Amygdala (tissue), 56 donors: ENCODE measurements at places on chromosomes 1 and 21.
A peak's percentile ranks its signal among the peaks of the same experiment; 100 is the strongest.

GRCh38 chr1:5755552-5756125, 236.6 kb downstream of the NPHP4 start:
- DNase-seq = no peak

DNA sequence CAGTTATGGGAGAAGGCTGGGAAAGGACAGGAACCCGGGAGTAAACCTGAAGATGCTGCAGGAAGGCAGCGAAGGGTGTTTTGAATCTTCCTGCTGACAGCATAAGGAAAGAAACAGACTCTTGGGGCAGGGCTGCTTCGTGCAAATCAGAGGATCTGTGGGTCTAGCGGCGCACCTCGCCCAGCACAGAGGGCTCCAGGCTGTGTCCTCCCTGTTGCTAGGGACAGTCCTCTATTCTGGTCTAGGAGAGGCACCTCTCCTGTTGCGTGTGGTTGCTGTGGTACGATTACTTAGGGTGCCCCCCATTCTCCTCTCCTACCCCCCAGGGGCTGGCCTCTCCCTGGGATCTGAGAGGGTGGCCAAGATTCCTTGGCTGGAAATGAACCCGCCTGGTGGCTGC, 11.4 kb downstream of the C2CD2 start:
- no peak for DNase-seq

DNA sequence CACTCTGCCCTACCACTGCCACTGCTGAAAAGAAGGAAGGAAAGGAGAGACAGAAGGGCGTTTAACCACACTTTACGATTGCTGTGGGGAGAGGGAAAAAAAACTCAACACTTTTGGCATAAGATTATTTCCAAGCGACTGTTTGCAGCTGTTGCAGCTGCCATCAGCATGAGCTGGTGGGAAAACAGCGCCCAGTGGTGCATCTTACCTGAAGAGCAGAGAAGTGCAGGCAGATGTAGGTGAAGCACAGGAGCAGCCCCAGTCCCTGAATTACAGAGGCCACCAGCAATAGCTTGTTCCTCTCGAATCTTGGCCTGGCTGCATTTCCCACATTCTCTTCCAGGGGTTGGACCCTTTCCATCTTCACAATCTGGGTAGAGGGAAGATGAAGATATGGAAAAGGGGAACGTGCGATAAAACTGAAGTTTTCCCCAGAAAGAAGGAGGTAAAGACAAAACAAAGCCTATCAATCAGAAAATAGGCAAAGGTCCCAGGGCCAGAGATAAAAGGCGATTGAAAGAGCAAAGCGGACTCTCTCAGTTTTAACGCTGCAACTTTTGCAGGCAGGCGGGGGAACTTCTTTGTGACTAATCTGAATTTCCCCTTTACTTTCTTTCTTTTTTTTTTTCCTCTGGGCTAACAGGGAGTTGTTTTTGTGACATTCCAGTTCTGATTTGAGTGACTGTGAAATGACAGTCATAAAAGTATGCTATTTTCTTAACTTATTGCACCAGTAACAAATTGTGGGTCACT, at the start of gene TNFSF4:
TSS of gene TNFSF4 (minus strand) at position 516 of the 753 bp plus-strand sequence. CDS start at position 361, 155 bp downstream.
- no peak for DNase-seq

- no peak for DNase-seq
Observed at GRCh38 chr1:37726751-37727585, 34.7 kb downstream of the CDCA8 start.

- no peak for DNase-seq
Observed at GRCh38 chr1:50920409-50920808, 39.7 kb downstream of the FAF1 start.

- DNase-seq = no peak
Observed at GRCh38 chr1:212700892-212701819, 1.5 kb upstream of the BATF3 start.

GRCh38 chr1:156497743-156498431, 2.7 kb downstream of the MEF2D start:
- DNase-seq = peak; percentile 32

DNA sequence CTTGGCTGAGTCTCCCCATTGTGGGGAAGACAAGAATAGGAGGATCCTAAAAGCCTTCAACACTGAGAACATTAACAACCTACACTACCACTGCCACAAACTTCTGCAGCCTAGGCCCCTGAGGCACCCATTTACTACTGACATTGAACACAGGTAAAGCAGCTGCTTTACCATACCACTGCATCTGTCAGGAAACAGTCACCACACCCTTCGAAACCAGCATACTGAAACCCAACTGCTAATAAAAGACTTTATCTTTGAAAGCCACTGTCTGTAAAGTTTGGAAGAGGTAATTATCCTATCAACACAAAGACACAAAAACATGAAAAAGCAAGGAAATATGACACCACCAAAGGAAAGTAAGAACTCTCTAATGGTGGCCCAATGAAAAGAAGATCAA, 7.4 kb downstream of the IFNAR1 start:
- no peak for DNase-seq

DNA sequence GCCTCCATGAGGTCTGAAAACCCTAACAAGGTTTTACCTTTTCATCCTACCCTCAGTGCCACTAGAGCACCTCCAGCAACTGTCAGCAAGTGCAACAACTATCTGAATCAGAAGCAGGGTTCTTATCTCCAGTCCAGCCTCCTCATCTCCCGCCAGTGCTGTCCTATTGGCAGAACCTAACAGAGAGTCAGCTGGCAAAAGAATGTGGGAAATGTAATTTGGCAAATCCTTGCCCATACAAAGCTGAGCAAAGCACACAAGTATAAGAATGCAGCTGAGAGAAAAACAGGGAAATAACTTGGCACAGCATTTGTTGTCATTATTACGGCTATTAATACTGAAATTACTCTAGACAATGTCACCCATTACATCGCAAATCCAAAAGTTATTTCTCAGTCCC, 124.2 kb downstream of the ATP6V1G3 start:
- no peak for DNase-seq

- DNase-seq = no peak
Observed at GRCh38 chr1:150536836-150537731, 12.1 kb upstream of the ADAMTSL4 start.

- DNase-seq = no peak
Observed at GRCh38 chr21:38751379-38752050, 54.2 kb upstream of the ETS2 start.

DNA sequence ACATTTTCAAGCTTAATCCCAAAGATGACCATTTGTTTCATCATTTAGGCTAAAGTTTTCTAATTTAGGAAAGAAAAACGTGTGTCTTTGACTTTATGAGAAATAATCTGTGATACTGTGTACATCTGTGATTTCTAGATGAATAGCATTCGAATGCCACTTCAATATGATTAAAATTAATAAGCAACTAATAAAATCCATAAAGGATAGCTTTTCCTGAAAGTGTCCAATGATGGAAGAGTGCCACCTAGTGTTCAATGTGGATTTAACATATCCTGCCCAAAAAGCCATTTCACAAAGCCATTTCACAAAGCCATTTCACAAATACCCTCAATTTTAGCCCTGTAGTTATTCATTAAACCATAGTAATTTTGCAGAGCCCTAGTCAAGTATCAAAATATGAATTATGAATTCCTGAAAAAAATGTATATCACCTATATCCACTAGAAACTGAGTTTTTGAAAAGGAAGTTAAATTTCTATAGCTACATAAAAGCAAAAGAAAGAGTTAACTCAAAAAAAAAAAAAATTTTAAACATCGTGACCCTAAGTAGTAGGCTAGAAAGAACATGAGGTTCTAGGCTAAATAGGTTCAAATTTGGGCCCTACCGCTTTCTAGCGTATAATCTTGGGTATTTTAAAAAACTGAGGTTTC, 19.1 kb downstream of the NME7 start:
- DNase-seq = no peak

DNA sequence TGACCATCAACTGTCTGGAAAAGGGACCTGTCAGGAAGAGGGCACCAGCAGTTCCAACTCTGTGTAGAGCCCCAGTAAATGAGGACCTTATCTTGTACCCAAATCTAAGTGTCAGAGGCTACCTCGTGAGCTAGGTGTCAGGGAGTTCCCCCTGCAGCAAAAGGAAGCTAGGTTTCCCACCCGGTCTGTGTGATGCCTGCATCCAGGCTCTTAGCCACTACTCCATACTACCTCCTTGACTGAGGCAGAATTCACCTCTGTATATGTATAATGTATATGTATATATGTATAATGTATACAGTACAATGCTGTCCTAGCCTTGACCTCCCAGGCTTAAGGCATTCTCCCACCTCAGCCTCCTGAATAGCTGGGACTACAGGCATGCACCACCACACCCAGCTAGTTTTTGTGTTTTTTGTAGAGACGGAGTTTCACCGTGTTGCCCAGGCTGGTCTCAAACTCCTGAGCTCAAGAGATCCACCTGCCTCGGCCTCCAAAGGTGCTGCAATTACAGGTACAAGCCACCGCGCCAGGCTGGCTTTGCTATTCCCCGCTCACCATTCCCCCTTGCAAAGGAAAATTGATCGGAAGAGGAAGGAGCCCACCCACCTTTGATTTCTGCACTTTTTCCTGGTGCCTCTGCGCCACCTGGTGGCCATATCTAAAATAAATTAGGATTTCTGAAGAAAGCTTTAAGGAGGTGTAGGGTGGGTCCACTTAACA, 15.7 kb upstream of the LUZP1 start:
- DNase-seq = no peak

DNA sequence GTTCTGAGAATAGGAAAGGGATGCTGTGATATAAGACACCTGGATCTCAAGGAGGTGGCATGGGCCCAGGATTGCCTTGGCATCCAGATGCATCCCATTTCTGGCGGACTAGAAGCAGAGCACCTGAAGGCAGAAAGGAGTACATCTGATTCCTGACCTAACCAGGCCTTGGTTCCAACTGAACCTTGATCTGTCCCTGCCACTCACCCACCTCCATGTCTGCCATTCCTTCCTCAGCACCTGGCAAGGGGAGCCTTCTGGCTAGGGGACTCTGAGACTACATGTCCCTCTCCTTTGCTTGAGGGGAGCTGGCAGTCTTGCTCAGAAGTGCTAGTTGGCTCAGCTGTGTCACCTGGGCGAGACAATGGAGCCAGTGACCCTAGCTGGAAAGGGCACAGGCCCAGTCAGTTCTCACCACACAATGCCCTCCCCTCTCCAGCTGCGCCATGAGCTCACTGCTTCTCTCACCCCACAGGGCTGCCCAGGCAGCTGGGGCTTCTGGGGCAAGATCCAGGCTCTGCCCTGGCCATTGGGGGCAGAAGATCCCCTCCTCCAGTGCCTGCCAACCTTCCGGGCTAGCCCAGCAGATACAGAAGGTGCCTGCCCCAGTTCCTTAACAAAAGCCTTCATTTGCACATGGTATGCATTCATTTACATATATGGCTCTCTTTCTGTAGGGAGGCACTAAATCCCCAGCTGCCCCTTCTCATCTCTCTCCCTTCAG, 2.9 kb downstream of the IGSF8 start:
- peak; percentile 88 for DNase-seq

DNA sequence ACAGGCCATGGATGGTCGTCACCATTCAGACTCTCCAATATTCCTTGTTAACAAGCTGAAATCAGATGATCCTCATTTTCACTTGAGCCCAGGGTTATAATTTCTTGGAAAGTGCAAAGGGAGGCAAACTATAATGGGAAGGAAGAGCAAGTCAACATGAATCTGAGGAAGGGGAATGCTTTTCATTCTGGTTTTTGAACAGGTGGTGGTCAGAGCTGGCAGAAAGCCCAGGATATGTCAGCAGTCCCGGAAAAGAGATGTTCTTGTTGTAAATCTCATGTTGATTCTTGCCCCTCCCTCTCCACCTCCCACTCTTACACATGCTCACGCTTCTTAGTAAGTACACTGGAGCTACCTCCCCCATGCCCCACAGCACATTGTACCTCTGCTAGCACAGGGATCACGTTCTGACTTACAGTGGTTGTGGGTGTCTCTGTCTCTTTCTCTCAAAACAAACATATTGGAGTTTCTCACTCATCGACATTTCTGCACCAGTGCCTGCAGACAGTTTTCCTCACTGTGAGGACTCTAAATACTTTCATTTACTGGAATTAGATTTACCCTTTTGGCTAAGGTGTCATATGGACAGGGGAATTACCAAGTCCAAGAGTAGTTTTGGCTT, 77.6 kb downstream of the XCL2 start:
- peak; percentile 19 for DNase-seq

GRCh38 chr1:31346785-31347184, 26.1 kb downstream of the FABP3 start:
- DNase-seq = no peak

DNA sequence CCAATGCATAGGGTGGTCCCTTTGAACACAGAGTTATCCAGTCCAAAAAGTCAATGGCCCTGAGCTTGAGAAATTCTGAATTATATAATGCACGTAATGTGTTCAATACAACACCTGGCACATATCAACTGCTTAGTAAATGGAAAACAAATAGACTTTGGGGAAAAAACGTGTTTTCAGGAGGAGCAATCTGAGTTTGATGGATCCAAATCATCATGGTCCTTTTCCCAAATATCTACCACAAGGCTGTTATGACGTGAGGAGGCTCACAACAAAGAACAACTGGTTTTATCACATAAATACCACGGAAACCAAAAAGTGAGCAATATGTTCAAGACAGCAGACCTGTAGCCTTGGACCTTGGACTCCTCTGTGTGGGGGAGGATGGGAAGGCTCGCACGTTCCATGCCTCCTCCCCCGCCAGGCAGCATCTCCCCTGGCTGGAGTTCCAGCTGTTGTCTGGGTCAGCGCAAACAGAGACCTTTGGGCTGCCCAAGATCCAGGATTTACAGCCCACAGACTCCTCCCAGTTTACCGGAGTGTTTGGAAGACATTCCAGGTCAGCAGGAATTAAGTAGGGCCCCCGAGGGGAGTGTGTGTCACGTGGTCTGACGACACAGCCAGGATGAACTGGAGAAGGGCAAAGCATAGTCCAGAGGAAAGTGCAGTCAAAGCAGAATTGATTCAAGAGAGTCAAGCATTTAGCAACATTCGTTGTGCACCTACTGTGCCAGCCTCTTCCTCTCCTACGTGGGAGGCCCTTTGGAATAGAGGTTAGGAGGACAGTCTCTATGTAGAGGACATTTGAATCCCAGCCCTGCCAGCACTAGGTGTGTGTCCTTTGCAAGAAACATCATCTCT, 32.2 kb upstream of the MED18 start:
- no peak for DNase-seq

DNA sequence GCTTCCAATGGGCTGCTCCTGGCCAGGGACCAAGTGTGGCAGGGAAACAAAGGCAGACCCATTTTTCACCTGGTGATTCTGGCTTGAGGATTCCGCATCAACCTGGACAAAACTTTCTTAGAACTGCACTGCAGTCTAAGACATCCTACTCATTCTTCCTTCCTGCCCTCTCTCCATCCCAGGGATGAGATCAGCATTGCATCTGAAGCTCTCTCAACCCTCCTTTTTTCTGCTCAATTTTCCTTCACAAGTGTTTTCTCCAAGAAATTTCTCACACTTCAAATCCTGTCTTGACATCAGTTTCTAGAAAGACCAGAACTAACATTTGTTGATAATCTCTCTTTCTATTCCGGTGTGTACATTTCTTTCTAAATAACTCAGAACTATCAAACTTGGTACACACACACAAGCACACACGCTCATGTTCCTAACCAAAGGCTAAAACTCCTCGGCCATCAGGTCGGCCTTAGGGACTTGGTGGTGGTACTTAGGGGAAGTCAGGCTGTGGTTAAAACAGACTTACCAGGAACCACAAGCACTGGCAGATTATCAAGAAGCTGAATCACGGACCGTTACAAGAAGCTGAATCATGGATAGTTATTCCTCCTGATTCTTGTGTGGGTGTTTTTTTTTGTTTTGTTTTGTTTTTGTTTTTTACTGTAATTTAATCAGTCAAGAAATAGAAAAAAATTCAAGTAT, 21.0 kb upstream of the CXADR start:
- peak; percentile 8 for DNase-seq

- DNase-seq = no peak
Observed at GRCh38 chr21:44957047-44957831, 17.4 kb downstream of the SLX9 start.
